ENCODE measurements at places on chromosomes 12 and 14.
A peak's percentile ranks its signal among the peaks of the same experiment; 100 is the strongest.

DNA sequence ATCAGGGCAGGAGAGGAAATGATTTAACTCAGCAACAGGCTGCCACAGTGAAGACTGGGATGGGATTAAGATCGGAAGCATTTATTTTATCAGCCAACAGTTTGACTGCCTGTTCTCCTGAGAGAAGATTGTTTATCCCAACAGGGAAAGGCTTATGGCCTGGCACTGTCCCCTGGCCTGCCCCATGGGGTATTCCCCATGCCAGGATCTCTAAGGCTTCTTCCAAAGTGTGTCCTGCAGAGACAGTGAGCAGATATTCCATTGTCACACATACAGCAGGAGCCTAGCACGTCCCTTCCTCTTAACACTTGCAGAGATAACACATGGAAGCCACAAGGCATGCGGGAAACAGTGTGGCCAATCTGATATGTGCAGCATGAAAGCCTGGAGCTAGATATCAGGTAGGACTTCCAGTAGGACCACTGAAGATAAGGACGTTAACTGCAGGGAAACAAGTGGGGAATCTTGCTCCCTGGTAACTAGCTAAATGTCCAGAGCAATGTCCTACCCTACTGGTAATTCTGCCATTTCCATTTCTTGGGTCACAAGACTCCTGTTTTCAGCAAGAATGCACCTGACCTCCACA lies 48.2 kb downstream of the IQSEC3 start:
- DNase-seq = no peak

- DNase-seq = no peak
Measured at GRCh38 chr12:43132291-43132690, 419.7 kb downstream of the ADAMTS20 start.

DNA sequence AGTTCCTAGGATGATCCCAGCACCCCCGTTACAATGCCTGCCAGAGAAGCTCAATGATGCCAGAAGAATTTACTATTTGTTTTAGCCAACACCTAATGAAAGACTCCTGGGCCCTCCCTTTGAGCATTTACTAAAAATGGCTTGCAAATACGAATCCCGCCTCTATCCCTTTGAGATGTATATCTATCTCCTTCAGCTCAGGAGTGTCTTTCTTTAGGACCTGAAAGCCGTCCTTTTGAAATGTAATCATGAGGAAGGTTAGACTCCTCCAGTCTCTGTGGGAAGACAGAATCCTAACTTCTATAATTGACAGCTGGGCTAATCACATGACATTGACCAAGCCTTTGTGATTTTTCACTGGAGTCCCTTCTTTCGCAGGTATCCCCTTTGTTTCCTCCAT lies 19.2 kb upstream of the DYNC1H1 start:
- no peak for DNase-seq

- peak; percentile 59 for DNase-seq
Measured at GRCh38 chr12:20778969-20779368, 31.5 kb upstream of the SLCO1B3 start.
